ENCODE measurements at places on chromosomes 2 and 18.

DNA sequence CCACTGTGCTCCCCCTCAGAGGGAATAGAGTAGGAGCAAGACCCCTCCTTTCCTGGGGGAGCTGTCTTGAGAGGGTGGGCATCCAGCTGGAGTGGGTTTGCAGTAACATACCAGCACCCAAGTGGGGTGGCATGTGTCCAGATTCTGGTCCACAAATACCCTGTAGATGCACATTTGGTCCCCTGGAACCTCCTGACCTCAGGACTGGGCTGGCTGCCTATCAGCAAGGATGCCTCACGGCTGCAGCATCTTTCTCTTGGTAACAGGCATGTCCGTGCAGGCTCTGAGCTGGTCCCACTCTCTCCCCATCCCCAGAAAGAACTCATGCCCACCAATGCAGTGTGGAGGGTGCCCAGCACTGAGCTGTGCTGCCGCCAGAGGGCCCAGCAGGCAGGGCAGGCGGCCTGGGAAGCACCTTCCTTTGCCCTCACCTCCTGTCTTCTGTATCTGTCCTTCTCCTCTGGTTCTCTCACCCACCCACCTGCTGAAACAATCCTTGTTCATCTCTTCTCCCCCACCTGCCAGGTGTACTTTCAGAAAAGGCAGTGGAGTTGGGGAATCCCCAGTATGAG lies 47.4 kb downstream of the ITGB1BP1 start:
- DNase-seq = no peak

DNA sequence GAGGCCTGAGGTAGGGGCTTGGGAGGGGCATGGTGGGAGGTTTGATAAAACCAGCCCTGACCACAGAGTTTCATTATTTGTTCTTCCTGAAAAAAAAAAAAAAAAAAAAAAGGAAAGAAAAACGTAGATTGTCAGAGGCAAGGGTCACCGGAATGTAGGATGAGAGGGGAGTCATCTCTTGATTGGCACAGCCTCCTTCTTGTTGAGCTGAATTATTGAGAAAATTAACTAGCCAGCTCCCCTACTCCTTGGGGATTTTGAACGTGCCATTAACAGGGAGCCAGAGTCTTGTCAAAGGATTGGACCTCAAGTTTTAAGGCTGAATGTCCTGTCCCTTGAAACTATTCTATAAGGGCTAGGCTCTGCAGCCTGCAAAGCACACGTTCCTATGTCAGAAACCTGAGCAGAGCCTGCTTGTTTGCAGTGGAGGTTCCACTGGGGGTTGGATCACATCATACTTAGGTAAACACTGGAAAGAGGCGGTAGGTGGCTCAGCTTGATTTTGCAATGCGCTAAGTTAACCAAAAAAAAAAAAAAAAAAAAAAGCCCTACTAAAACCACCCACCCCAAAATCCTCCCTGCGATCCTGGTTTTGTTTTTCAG lies 2.3 kb downstream of the INHBB start:
- no peak for DNase-seq

- no peak for DNase-seq
Measured at GRCh38 chr18:36132756-36133155, 3.1 kb downstream of the ELP2 start.

GRCh38 chr18:43115076-43115921 lies at the start of gene RIT2:
Gene RIT2 (minus strand): TSS chr18:43115685.
- DNase-seq = no peak

GRCh38 chr2:203867561-203868200 lies at the start of gene CTLA4:
Gene CTLA4 (plus strand): TSS chr2:203867771. CDS start chr2:203867943, 172 bp downstream.
- DNase-seq = no peak

Data from stimulated activated CD4-positive, alpha-beta T cell treated with anti-CD3 and anti-CD28 coated beads, Interleukin-1b, Interleukin-23, amount 100 ng/mL, for 24 hours (primary cell).